ENCODE measurements at places on chromosomes 1 and 21. TPM values are rescaled to one million over a fixed set of nuclear protein-coding genes. Genes with fewer than 3 reads are reported as not detected.

Gene KRTAP7-1
- not detected for total RNA-seq

Gene SH2D2A
- total RNA-seq = 3.8 TPM

Gene PDZK1IP1
- total RNA-seq = 41.2 TPM

Gene C1orf167
- 4.7 TPM for total RNA-seq

Gene PSMD4
- total RNA-seq = 112 TPM

Gene SPRR3
- not detected for total RNA-seq

Gene DDX59
- total RNA-seq = 14.9 TPM

Gene MTOR
- 32.3 TPM for total RNA-seq

DNA sequence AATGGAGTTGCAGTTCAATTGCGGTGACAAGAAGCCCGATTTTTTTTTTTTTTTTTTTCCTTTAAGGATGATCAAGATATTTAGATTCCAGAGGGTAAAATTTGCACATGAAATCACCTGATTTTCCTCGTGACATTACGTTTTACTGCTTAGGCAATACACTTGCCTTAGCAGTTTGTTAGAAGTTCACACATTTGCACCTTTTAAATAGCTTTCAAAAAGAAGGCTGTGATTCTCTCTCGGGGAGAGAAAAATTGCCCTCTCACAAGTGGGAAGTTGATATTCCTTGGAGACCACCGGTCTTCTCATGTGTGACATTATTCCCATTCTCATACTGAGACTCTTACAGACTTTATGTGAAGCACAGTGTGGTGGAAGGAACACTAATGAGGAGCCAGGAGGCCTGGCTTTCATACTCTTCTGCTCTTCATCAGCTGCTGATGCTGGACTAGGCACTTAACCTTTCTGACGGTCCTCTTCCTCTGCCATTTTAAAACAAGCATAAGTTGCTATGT, 69.8 kb upstream of the HSPA13 start:
- no peak for DNase-seq

GRCh38 chr1:232111611-232112010, 485.0 kb downstream of the DISC1 start:
- no peak for DNase-seq

GRCh38 chr1:161096530-161096929, 1.6 kb upstream of the KLHDC9 start:
- no peak for DNase-seq

DNA sequence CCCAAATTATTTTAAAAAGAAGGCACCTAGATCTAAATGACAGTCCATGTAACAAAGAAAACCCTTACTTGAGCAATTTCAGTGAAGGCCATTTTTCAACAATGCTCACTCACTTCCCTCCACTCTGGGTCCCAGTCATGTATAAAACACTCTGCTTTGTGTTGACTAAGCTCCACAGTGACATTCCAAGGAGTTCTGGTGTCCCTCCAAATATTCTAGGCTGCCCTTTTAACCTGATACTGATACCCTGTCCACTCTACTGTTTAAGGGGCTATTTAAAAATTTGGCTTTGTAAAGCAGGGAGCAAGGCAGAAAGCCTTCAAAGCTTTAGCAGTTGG, 73.6 kb downstream of the GNG12 start:
- no peak for DNase-seq

DNA sequence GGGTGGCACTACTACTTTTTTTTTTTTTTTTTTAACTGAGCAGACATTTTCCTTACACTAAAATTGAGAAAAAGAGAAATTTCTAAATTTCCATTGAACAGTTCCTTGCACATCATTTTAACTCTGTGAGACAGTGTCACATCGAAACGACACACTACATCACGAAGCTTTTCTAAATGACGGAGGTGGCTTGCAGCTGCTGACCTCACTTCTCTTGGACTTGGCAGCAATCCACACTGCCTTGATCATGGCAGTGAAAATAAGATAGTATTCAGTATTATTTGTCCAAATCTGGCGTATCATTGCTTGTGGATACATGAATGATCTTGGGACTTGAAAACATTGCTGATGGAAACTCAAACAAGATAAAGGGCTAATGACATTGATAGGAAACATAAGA, 80.3 kb upstream of the CYYR1 start:
- no peak for DNase-seq

DNA sequence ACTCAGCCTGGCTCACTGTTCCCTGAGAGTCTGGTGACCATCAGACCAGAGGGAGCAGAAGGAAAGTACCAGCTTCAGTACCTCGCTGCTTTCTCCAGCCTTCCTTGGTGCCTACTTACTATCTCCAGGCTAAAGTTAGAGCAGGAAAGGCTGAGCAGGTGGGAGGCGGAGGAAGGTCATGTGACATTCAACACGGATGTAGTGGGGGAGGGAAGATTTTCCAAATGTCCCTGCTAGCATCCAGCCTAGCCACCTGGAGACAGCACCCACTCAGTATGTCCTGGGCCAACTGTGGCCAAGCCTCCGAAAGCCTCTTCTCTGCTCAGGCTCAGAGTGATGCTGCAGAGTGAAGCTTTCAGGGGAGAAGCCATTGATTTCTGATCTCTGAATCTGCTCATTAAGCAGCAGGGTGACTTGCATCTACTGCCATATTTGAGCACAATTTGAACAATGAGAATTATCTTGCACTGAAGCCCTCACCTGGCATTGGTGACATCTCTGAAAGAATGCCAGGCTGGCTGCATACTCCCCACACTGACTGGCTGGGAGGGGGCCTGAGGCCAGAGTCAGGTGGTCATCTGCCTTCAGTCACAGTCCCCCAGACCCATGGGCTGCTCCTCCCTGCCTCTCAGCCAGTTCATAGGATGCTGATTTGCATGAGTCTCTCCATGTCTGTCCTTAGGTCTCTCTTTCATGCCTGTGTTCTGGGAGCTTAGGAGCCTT, 86.2 kb downstream of the KCND3 start:
- DNase-seq = no peak

- DNase-seq = no peak
These were observed 329.5 kb upstream of the DUSP10 start for GRCh38 chr1:222071387-222071786.

GRCh38 chr1:18989176-18989799, 32.8 kb upstream of the IFFO2 start:
- no peak for DNase-seq

- no peak for DNase-seq
These were observed 29.3 kb downstream of the XCL2 start for GRCh38 chr1:168514455-168514854.

GRCh38 chr1:104593413-104594187, 843.9 kb downstream of the AMY1C start:
- no peak for DNase-seq

GRCh38 chr1:50774759-50775351, 185.2 kb downstream of the FAF1 start:
- no peak for DNase-seq

GRCh38 chr1:6108937-6109614, 63.4 kb downstream of the KCNAB2 start:
- DNase-seq = peak; percentile 75

- DNase-seq = peak; percentile 88
These were observed 77.0 kb downstream of the MORN1 start for GRCh38 chr1:2314273-2314802.

DNA sequence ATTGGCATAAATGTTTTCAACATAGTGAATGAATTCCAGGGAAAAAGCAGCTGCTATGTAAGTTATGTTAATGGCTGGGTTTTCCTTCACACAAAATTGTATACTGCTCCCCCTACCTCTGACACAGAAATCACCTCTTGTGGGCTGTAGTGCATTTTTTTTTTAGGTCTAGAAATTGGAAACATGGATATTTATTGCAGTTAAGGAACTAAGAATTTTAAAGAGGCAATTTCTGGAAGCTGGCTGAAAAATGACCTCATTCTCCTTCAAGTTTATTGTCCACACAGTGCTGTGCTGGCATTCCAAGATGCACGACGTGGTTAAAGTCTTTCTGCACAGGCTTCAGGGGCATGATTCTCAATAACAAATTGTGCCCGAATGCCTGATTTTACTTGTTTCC, 1424.2 kb downstream of the MRPL39 start:
- DNase-seq = no peak

GRCh38 chr1:155125511-155125945, 2.1 kb upstream of the EFNA1 start:
- DNase-seq = no peak

DNA sequence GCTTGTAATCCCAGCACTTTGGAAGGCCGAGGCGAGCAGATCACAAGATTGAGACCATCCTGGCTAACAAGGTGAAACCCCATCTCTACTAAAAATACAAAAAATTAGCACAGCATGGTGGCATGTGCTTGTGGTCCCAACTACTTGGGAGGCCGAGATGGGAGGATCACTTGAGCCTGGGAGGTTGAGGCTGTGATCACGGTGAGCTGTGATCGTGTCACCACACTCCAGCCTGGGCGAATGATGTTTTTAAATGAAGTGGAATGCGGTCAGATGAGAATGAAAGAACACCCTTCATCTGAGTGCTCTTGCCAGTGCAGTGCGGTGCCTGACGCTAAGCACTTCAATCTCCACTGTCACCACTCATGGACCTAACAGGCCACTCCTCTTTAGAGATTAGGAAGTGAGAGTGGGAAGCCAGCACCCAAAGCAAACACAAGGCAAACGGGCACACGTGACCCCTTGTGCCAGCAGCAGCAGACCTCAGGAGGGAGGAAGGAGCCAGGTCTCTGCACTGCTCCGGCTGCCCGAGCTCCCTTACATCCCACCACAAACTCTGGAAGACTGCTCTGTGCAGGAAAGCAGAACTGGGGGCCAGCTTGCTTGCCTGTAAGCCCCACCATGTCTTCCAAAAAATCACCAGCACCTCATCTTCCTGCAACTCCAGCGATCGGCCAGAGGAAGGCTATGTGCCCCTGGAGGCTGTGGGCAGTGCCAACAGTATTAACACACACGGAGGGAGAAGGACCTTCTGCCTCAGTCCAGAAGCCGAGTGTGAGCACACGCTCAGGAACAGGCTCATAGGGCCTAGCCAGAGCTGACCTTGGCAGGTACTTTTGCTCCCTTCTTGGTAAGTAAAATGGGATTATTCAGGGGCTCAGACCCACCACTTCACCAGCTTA, 9.7 kb downstream of the CTNNBIP1 start:
- peak; percentile 90 for DNase-seq

DNA sequence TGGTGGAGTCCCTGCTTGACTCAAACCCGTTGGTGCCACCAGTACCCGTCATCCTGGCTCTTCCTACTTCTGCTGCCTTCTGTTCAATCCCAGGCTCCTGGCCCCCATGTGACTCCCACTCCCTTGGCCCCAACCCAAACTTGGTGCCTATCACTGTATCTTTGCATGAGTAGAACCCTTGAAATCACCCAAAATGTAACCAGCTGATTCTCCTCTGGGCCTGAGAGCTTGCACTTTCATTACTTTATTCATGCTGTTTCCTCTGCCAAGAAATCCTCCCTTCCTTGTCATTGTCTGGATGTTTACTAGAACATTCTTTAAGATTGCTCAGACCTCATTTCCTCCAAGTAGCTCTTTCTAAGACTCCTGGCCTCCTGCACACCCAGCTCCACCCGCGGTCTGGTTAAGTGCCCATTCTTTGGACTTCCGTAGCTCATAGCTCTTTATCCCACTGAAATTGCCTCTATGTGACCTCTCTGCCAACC, 15.7 kb downstream of the PTAFR start:
- DNase-seq = no peak

- no peak for DNase-seq
These were observed 74.9 kb downstream of the MRPL37 start for GRCh38 chr1:54274881-54275280.

DNA sequence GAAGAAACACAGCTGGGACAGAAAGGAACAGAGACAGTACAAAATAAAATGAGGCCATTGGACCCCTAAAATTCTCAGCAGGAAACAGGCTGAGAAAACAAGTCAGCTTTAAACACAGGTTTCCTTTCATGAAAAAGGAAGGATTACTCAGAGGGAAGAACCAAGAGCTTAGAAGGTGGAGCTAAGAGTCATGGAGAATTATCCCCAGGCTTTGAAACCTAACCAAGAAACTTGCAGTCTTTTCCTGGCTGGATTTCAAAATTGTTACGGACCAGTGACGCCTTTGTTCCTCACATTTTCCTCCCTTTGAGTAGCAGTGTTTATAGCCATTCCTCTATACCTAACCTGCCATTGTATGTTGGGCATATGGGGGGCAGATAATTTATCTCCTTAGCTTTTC, 8.8 kb downstream of the HMGB4 start:
- DNase-seq = no peak

- DNase-seq = no peak
These were observed 12.6 kb upstream of the PLA2G2C start for GRCh38 chr1:20198918-20199317.

DNA sequence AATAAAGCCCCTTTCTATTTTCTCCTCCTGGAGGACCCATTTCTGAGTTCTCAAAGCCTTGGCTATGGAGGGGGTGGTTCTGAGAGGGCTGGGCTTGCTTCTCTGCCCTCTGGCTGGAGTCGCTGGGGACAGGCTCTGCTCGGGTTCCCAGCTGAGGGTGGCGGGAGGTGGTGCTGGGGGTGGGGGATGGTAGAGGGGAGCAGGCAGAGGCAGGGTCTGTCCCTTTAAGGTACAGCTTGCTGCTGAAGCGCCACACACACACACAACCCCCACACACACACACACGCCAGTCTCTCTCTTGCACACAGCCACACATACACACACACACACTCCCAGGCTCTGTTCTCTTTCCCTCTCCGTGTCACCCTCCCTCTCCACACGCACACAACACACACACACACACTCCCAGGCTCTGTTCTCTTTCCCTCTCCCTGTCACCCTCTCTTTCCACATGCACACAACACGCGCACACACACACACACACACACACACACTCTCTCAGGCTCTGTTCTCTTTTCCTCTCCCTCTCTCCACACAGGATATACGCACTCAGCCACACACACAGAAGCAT, 69.8 kb upstream of the SSBP3 start:
- DNase-seq = no peak

GRCh38 chr1:31216016-31216415, 23.7 kb downstream of the NKAIN1 start:
- DNase-seq = no peak

DNA sequence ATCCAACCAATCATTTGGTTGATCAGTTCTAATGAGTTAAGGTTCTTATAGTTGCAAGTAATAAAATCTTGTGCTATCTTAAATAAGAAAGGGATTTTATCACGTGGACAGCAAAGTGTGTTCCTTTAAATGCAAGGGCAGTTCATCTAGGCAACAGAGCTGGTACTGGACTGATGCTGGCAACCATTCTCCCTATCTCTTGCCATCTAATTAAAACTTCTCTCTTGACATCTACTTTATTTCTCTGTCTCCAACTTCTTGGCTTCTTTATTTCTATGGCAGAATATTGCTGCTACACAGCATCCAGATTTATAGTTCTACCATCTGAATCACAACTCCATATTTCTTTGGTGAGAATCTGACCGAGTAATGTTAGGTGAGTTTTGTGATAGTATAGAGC, 115.2 kb upstream of the CACYBP start:
- DNase-seq = no peak
